ENCODE measurements at places on chromosomes 3 and 15.

GRCh38 chr3:35649405-35649804, 10.1 kb downstream of the ARPP21 start:
- DNase-seq = no peak

DNA sequence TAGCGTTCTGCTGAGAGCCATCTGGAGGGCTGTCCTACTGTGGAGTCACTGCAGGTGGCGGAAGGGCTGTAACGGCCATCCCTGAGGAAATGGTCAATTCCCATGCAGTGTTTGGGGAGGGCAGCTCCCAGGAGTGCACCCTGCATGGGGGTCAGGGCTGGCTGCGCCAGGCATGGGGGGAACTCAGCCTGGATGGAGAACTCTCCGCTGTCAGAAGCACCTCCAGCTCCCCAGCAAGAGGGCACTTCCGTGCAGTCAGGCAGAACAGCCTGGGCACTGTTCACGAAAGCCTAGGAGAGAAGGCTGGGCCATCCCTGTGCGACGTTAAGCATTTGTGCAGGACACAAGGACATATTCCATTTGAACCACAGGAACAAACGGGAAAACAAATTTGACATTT, 105.2 kb downstream of the LRIG1 start:
- DNase-seq = no peak

- no peak for DNase-seq
These were observed 4.1 kb downstream of the MBNL1 start for GRCh38 chr3:152272771-152273242.

DNA sequence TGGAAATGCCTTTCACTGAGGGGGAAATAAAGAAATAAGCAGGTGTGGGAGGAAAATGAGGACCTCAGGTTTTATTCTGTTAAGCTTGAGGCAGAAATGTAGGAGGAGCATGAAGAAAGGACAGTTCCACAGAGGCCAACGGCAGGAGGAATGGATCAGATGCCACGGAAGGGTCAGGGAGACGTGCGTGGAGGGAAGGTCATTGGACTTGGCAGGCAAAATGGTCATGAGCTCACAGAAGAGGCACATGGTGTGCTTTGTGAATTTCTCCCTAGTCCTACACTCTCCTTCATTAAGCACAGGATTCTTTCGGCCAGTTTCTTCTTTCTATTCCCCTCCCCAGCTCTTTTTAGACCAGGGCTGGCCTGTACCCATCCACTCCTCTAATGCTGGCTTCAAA, 32.5 kb upstream of the THSD4 start:
- DNase-seq = no peak

DNA sequence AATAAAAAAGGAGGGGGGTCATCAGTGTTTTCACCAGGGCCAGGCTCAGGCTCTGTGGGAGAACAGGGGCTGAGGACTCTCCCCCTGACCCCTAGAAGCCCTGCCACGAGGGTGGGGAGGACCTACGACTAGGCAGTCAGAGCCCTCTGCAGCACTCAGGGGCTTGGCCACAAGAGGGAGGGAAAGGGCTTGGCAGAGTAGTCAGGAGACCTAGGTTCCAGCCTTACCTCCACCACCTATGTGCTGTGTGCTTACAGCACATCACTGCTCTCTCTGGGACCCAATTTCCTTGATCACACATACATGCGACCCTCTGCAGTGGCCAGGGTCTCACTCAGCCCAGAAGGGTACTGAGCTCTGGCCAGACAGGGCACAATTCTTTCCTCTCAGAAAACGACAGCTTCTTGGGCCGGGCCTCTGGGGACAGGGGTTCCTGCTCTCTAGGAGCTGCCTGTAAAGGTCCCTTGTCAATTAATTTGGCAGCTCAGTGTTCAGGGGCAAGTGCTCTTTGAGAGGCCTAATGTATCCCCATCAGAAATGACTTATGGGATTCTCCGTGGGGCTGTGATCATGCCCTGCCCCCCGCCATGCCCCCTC, 16.4 kb upstream of the SKIC8 start:
- peak; percentile 44 for DNase-seq

GRCh38 chr3:78497021-78497420, 1270.8 kb downstream of the ROBO1 start:
- DNase-seq = no peak

GRCh38 chr15:93762036-93762435, 469.3 kb upstream of the MCTP2 start:
- no peak for DNase-seq

- no peak for DNase-seq
These were observed 453.7 kb downstream of the FGF12 start for GRCh38 chr3:192273697-192274010.

DNA sequence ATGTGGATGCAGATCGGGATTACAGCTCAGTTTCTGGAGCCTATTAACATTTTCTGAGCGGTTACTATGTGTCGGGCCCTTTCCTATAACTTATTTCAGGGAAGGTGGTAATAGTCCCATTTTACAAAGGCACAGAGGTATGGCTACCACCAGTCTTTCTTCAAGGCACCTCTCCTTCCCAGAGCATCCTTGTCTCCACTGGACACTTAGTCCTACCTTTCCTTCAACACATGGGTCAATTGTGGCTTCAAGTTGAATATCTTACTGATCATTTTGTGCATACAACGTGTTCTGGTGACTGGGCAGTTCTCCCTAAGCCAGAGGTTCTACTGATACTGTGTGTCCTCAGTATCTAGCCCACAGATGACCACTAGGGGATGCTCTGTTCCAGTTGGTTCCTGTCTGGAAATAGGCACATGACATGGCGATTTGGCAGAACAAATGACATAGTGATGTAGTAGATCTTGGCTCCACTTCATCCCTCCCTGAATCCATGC, 60.7 kb upstream of the CMTM8 start:
- DNase-seq = peak; percentile 63

DNA sequence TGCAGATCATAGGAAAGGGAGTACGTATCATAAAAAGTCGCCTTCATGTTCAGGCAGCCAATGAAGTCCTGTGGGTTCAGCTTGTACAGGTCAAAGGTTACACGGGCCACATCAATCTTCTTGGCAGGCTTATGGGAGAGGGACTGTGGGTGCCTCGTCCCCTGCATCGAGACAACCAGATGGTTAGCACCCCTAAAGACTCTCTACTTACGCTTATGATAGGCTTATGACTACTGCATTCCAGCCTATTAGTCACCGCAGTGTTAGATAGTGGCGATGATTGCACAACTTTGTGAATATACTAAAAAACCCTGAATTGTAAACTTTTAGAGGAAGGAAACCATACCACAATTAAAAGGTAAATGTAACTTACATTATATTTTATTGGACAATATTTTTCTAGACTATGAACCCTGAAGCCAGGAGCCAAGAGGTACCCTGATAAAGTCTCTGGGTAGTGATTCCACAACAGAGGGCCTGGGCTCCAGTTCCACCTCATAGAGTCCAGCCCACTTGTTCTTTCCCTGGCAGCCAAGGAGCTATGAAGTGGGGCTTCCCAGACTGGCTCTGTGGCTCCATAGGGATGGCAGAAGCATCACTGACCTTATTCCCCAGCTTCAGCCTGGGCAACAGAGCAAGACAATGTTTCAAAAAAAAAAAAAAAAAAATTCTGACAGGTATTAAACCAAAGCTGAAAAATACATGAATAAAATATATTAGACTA, 2.5 kb upstream of the FANCD2 start:
- DNase-seq = no peak

DNA sequence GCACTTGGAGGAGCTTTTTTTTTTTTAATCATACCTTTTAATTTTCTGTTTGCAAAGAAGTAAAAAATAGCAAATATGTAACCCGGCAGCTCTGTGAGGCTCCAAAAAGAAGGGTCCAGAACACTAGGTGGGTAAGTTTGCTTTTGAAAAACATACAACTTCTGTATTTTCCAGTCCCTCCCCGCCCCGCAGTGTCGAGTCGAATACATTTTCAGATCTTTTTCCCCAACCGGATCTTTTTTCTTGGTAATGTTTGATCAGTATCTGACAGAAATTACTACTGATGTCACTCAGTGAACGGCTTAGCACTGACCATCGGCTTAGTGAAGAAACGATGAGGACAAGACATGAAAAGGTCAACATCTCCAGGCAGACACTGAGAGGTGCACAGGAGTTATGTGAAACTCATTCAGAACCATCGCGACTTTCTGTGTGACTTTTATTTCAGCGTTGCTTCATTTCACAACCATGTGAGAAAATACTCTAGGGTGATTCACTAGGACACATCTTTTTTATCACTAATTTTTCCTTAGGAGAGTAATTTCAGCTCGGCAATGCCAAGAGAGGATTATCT, 11.0 kb downstream of the ISL2 start:
- no peak for DNase-seq

GRCh38 chr3:70989174-70989573, 594.4 kb downstream of the FOXP1 start:
- DNase-seq = no peak

GRCh38 chr3:185737740-185738680, 86.8 kb downstream of the IGF2BP2 start:
- no peak for DNase-seq

- DNase-seq = no peak
These were observed 27.2 kb downstream of the AKAP13 start for GRCh38 chr15:85407421-85408269.

DNA sequence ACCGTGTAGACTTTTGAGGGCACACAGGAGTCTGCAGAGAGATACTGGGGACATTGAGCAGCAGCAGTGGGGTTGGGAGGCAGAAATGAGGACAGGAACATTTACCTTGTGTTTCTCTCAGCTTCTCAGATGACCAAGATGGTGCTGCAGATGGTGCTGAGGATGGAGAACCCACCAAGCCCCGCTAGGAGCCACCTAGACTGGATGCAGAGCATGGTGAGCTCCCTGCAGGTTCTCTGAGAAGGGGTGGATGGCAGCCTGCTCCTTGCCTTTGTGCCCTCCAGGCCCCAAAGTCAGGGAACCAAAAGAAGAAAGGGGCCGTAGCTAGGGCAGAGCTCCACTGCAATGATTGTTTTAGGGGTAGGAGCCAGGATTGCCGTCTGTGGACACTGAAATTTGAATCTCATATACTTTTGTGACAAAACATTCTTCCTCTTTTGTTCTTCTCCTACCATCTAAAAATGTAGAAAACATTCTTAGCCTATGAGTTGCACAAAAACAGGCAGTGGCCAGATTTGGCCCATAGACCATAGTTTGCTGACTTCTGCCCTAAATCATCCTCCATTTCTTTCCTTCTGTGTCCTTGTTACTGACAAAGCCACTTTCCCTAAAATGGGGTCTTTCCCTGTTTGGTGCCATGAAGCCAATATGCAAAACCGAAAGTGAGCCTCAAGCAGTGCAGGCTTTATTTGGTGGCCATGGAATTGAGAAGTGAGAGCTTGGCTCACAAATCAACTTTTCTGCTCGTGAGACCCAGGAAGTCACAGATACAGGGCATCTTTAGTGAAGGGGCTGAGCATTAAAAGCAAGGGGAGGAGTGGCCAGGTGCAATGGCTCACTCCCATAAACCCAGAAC, 11.9 kb upstream of the MUC20 start:
- no peak for DNase-seq

GRCh38 chr3:118948146-118948545, 86.5 kb downstream of the IGSF11 start:
- DNase-seq = no peak

DNA sequence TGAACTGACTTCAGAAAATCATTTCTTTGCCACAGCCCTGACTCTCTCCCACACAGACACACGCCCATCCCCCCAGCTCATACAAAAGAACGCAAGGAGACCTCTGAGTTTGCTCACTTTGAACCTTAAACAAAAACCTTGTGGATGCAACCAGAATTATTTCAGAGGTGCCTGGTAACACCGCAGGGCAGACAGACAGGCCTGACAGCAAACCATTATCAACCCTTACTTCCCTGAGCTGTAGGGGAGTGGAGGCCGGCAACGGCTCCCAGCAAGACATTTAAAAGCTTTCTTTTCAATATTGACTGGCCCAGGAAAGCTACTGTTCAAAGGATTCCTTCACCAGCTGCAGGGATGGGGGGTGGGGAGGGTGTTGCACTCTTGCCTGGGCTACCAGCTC, 2.0 kb upstream of the EFCC1 start:
- no peak for DNase-seq

DNA sequence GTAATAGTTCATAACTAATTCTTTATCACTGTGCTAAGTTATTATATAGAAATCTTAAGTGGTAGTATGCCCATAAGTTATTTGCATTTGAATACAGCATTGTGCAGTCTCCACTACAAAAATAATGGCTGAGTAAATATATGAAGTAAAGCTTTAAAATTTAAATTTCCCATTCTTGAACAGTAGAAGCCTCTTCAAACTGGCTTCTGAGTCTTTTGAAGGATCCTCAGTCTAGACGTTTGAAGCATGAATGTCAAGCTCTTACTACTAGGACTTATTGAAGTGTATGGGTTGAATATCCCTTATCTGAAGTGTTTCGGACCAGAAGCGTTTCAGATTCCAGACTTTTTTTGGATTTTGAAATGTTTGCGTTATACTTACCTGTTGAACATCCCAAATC, 16.3 kb downstream of the MORF4L1 start:
- no peak for DNase-seq

DNA sequence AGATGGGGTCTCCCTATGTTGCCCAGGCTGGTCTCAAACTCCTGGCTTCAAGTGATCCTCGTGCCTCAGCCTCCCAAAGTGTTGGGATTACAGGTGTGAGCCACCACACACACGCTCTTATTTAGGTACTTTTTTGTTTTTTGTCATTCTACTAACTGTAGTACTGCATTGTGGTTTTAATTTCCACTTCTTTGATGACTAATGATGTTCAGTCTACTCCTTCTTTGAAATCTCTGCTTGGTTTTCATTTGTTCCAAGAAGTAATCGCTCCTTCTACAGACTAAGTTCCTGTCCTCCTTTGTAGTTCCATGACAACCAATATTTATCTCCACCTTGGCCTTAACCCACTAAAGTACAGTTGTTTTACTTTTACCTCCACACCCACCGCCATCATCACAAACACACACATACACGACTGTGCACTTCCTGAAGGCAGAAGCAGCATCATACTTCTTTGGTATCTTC, 529 bp upstream of the DLEC1 start:
- DNase-seq = peak; percentile 36

Data from activated naive CD4-positive, alpha-beta T cell treated with anti-CD3 and anti-CD28 coated beads, Interleukin-2, amount 50 U/mL, for 72 hours (primary cell).